Tibial artery (tissue), 4 donors: ENCODE measurements at places on chromosomes 2 and 18.
A peak's percentile ranks its signal among the peaks of the same experiment; 100 is the strongest.

- no peaks in the 10 kb centered on the region for H3K4me1 ChIP-seq
- no peak for DNase-seq
- H3K4me3 ChIP-seq: no peak overlapping the region
- no peaks in the 10 kb centered on the region for H3K36me3 ChIP-seq
- H3K27me3 ChIP-seq: no peaks in the 10 kb centered on the region
- H3K27ac ChIP-seq: no peak overlapping the region
Measured at GRCh38 chr2:158894572-158894971, 73.9 kb upstream of the TANC1 start.

GRCh38 chr2:24352664-24353063 lies 7.7 kb downstream of the ITSN2 start:
- DNase-seq: no peak
- no peaks in the 10 kb centered on the region for H3K27me3 ChIP-seq
- peaks cover 25% of the 10 kb centered on the region for H3K4me1 ChIP-seq
- no peaks in the 10 kb centered on the region for H3K36me3 ChIP-seq
- H3K4me3 ChIP-seq: no peak overlapping the region

DNA sequence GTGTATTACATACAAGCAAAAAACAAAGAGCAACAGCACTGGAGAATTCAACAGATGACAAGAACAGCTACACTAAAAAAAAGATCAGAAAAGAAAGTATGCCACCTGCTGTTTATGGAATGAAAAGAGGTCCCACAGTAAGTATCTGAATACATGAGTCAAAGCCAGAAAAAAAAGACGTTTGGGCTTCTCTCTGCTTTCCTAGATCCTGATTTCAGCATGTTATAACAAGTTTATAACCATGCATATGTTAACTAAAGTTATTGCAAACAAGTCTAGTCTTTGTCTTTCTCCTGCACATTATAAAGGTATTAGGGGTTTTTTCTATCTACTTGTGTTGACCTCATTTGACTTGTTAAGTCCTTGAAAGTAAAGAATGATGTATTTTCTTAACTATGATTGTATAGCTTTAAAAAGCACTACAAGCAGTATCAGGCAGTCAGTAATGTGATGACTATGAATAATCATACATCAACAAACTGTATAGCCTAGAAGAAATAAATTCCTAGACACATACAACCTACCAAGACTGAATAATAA lies 108.5 kb upstream of the COL5A2 start:
- H3K4me3 ChIP-seq: no peak overlapping the region
- no peak for DNase-seq
- no peaks in the 10 kb centered on the region for H3K4me1 ChIP-seq
- H3K27me3 ChIP-seq: no peaks in the 10 kb centered on the region

DNA sequence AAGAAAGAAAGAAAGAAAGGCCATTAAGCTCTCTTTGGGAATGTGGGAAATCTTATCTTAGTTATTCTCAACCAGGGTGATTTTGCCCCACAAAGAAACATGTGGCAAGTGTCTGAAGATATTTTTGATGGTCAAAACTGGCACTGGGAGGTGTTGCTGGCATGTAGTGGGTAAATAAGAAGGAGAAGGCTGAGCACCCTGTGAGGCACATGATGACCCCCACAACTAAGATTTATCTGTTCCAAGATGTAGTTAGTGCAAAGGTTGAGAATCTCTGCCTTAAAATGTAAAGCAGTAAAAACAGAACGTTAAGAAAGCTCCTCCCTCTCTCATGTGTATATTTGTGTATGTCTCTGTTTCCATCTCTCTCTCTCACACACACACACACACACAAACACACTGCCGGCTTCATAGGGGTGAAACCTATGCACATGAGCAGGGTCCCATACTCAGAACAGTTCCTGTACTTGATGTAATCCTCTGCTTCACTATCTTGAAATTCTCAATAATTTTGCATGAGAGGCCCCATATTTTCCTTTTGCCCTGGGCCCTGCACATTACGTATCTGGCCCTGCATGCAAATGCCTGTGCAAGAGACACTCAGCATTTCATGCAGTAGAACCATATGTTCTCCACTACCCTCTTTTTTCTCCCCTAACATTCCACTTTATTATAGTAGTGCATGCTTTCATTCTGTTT lies 94.3 kb downstream of the MREG start:
- peaks cover 15% of the 10 kb centered on the region for H3K4me1 ChIP-seq
- no peak overlapping the region for H3K4me3 ChIP-seq
- H3K36me3 ChIP-seq: no peaks in the 10 kb centered on the region

GRCh38 chr2:68594674-68595492 lies 48.5 kb upstream of the PROKR1 start:
- no peak overlapping the region for H3K27ac ChIP-seq
- DNase-seq: no peak
- no peaks in the 10 kb centered on the region for H3K27me3 ChIP-seq
- H3K4me1 ChIP-seq: no peaks in the 10 kb centered on the region
- H3K4me3 ChIP-seq: no peak overlapping the region
- no peaks in the 10 kb centered on the region for H3K36me3 ChIP-seq

DNA sequence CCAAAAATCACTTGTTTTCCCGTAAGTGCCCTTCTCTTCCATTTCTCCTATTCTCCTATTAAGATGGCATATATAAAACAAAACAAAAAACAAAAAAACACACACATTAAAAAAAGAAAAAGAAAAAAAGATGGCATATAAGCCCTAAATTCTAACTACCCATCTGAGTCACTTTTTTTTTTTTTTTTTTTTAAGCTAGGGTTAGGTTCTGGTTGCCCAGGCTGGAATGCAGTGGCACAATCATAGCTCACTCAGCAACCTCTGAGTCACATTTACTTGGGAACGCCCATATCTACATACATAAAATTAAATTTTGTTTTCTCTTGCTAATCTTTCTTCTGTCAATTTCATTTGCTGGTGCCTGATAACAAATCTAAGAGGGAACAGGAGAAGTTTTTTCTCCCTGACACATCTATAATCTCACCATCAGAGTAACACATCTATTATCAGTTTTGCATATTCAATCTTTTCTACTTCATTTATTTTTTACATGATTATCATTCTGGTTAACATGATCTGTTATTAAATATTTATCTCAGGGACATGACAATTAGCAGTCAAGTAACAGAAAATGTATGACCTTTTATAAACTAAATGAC lies 52.1 kb downstream of the EEF1B2 start:
- no peaks in the 10 kb centered on the region for H3K27me3 ChIP-seq
- H3K4me1 ChIP-seq: no peaks in the 10 kb centered on the region
- no peak overlapping the region for H3K4me3 ChIP-seq
- no peak overlapping the region for H3K27ac ChIP-seq
- no peak for DNase-seq

DNA sequence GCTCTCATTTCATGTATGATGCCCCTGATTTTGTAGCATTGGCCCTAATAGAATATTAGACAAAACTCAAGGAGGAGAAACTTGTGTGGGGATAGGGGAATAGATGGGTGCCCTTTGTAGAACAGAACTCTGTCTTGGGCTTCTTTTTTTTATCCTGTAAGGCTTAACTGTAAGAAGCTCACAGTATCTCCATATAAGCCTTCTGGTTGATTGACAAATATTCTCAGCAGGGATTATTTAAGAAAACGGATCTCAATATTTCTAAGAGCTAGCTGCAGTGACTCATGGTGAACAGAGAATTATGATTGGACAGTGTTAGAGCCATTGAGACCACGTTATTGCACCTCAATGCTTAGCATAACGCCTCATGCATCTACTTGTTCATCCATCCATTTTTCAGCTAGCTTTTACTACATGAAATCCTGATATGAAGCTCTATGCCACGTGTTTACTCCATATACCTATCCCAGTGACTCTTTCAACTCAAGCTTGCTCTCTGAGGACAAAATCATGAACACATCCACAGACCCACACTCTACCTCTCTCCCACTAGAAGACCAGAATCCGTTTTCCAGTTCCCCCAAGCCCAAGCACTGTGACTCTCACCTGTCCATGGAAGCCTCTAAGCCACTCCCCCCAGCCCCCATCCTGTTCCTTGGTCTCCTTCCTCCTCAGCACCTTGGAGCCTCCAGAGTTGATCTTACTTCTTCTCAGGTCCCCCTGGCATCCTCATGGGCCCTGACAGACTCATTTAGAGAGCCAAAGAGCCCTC lies 99.2 kb downstream of the BCL2L11 start:
- H3K27ac ChIP-seq: no peak overlapping the region
- H3K4me1 ChIP-seq: no peaks in the 10 kb centered on the region
- H3K4me3 ChIP-seq: no peak overlapping the region
- DNase-seq: no peak

DNA sequence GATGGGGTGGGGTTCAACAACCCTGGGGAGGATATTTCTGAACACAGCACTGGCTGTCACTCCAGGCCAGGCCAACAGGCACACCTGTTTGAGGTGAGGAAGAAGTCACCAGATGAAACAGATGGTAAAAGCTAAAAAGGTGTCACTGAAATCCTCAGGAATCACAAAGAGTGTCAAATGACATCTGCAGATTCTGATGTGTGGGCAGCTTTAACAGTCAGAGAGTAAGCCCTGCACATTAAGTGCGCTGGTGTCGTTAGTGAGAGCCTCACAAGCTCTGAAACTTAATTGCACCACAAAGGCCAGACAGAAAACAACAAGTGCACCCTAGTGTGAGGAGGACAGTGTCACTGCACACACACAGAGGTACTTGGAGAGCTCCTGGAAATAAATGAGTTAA lies 13.6 kb downstream of the FLACC1 start:
- no peak overlapping the region for H3K4me3 ChIP-seq
- H3K4me1 ChIP-seq: no peaks in the 10 kb centered on the region
- no peak overlapping the region for H3K27ac ChIP-seq
- H3K36me3 ChIP-seq: peaks cover 30% of the 10 kb centered on the region

DNA sequence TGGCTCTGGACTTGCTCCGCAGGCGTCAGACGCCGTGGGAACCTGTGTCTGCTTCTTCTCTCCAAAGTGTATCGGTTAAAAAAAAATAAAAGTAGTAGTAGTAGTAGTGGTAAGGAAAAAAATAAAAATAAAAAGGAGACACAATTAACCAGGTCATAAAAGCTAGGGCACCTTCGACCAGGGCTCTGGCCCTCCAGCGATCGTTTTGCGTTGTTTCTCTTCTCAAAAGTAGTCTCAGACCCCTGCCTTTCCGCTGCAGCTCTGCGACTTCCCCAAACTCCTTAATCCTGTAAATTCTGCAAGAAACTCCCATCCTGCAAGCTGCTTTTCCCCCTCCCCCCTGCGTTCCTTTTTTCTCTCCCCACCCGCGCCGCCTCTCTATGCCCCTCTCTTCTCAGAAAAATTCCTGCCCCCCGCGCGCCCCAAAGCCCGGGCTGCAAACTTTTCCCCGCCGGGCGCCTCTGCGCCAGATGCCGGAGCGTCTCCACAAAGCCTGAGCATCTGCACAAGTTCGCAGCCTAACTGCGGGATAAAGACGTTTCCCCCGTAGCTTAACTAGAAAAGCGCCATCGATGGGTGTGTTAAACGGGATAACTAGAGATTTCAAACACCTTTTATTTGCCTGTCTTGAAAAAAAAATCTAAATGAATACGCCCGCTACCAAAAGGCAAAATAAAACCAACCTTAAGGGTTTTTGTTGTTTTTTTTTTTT lies 1.8 kb upstream of the SALL3 start:
- H3K36me3 ChIP-seq: no peaks in the 10 kb centered on the region
- peaks cover 40% of the 10 kb centered on the region for H3K4me1 ChIP-seq
- no peak overlapping the region for H3K4me3 ChIP-seq

GRCh38 chr18:1006965-1007364 lies 102.3 kb downstream of the ADCYAP1 start:
- H3K27me3 ChIP-seq: no peaks in the 10 kb centered on the region
- no peak for DNase-seq
- no peaks in the 10 kb centered on the region for H3K36me3 ChIP-seq
- no peak overlapping the region for H3K27ac ChIP-seq
- H3K4me3 ChIP-seq: no peak overlapping the region

- no peak for DNase-seq
- H3K36me3 ChIP-seq: no peaks in the 10 kb centered on the region
- H3K4me1 ChIP-seq: no peaks in the 10 kb centered on the region
- H3K27me3 ChIP-seq: no peaks in the 10 kb centered on the region
Measured at GRCh38 chr2:5121642-5122041, 570.5 kb upstream of the SOX11 start.

DNA sequence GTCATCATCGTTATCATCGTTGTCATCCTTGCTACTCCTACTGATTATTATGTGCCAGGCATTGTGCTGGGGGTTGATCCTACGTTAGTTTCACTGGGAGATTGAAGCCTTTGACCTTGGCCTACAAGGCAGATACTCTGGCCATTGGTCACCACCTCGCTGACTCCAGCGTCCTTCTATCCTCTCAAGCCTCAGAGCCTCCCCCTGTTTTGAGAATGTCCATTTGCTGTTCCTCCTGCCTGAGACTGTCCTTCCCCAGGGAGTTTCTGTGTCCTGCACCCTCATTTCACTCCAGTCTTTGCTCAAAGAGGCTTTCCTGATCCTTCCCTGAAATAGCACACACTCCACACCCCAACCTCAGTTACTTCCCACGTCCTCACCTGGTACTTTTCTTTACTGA lies 57.8 kb downstream of the ACAA2 start:
- no peaks in the 10 kb centered on the region for H3K36me3 ChIP-seq
- no peak overlapping the region for H3K4me3 ChIP-seq
- no peak for DNase-seq
- no peak overlapping the region for H3K27ac ChIP-seq
- no peaks in the 10 kb centered on the region for H3K27me3 ChIP-seq
- H3K4me1 ChIP-seq: no peaks in the 10 kb centered on the region

DNA sequence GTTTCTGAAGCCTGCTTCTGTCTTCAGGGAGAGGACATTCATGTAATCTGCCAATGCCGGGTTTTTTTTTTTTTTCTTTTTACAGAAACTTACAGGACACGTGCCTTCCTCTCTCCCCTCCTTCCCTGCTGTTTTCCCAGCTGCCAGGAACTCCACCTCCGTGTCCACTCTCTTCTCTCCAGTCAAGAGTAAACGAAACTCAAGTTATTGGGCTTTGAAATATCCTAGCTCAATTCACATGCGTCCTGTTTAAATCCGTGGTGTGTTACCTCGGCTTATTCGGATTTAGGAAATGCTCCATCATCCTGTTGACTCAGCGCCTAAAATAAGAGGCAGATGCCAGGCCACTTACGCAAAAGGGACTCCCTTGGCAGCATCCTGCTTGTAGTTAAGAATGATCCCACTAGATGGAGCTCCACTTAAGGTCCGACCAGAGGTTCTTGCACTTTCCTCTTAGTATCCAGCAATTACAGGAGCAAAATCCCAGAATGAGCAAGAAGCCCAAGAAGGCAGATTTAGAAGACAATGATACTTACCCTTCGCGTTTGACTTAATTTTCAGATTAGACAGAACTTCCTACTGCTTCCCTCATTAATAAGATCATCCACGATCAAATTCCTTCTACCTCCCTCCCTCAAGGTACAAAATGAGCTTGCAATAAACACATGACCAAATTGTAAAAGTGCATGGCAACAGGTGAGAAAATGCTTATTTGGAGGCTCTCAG lies 97.2 kb upstream of the ZCCHC2 start:
- H3K36me3 ChIP-seq: no peaks in the 10 kb centered on the region
- H3K27me3 ChIP-seq: no peaks in the 10 kb centered on the region
- H3K4me1 ChIP-seq: peaks cover 4% of the 10 kb centered on the region
- peak overlapping the region; percentile 27 for H3K4me3 ChIP-seq
- peak overlapping the region; percentile 75 for H3K27ac ChIP-seq
- peak; percentile 89 for DNase-seq
